Left lung (tissue), 14 donors: ENCODE measurements at places on chromosomes 12 and 14.

DNA sequence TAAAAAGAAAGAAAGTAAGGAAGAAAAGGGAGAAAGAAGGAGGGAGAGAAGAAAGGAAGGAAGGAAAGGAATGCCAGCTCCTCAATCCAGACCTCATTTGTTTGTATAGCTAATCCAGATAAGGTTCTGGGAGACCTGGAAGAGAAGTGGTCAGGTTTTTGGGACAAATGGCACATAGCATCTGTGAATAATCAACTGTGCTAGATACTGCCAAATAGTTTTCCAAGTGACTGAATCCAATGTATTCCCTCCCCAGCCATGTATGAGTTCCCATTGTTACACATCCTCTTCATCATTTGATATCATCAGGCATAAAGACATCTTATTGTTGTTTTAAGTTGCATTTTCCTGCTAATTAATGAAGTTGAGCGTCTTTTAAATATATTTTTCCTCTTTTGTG is 18.6 kb upstream of the PTGR2 start:
- DNase-seq, result no peak

- DNase-seq, result no peak
Measured at GRCh38 chr14:76289276-76289675, 86.7 kb upstream of the ESRRB start.

- DNase-seq, result no peak
Measured at GRCh38 chr14:58200480-58200841, 512 bp downstream of the ACTR10 start.

GRCh38 chr14:23881282-23881681 is 72.3 kb upstream of the DHRS4 start:
- DNase-seq, result no peak

- DNase-seq, result peak; percentile 4
Measured at GRCh38 chr12:4526923-4527546, 11.7 kb upstream of the RAD51AP1 start.
